A549 (cell line): ENCODE measurements at places on chromosomes 7 and 10.

GRCh38 chr7:151008511-151009323, 15.6 kb downstream of the ATG9B start:
- DNase-seq, result peak; percentile 50

DNA sequence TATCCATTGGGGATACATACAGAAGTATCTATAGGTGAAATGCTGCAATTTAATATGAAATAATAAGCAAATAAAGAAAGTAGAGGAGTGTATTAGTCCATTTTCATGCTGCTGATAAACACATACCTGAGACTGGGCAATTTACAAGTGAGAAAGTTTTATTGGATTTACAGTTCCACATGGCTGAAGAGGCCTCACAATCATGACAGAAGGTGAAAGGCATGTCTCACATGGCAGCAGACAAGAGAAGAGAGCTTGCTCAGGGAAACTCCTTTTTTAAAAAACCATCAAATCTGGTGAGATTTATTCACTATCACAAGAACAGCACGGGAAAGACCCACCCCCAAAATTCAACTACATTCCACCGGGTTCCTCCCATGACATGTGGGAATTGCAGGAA, 82.8 kb upstream of the TRIM24 start:
- no peak for DNase-seq

DNA sequence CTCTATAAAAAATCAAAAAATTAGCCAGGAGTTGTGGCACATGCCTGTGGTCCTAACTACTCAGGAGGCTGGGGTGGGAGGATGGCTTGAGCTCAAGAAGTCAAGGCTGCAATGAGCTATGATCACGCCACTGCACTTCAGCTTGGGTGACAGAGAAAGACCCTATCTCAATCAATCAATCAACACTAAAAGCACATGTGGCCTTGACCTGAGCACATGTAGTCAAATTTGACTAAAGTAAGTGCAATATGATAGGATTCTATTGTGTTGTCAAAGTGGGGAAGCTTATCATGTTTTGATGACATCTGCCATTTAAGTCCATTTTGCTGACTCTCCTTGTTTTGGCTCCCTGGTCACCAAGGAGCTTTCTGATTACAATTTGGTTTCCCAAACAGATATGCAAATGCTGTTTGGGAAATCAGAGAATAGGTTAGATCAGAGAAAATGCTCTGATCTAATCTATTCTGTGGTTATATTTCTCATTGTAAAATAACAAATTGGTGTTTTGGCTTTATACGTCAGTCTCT, 43.8 kb upstream of the ATOH7 start:
- DNase-seq, result no peak

GRCh38 chr10:48895803-48896195, 43.8 kb downstream of the LRRC18 start:
- DNase-seq, result no peak

- DNase-seq, result no peak
Measured at GRCh38 chr7:46525876-46526275, 604.8 kb upstream of the IGFBP3 start.

GRCh38 chr10:70334526-70335245, 47.7 kb downstream of the LRRC20 start:
- DNase-seq, result no peak

DNA sequence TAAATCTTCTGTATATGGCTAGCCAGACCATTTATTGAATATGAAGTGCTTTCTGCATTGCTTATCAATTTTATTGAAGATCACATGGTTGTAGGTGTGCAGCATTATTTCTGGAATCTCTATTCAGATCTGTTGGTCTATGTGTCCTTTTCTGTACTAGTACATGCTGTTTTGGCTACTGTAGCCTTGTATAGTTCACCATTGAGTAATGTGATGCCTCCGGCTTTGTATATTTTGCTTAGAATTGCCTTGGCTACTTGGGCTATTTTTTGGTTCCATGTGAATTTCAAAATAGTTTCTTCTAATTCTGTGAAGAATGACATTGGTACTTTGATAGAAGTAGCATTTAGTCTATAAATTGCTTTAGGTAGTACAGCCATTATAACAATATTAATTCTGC, 1187.2 kb downstream of the XPNPEP1 start:
- no peak for DNase-seq

GRCh38 chr10:24722131-24722675, 1.5 kb downstream of the ARHGAP21 start:
- peak; percentile 23 for DNase-seq

DNA sequence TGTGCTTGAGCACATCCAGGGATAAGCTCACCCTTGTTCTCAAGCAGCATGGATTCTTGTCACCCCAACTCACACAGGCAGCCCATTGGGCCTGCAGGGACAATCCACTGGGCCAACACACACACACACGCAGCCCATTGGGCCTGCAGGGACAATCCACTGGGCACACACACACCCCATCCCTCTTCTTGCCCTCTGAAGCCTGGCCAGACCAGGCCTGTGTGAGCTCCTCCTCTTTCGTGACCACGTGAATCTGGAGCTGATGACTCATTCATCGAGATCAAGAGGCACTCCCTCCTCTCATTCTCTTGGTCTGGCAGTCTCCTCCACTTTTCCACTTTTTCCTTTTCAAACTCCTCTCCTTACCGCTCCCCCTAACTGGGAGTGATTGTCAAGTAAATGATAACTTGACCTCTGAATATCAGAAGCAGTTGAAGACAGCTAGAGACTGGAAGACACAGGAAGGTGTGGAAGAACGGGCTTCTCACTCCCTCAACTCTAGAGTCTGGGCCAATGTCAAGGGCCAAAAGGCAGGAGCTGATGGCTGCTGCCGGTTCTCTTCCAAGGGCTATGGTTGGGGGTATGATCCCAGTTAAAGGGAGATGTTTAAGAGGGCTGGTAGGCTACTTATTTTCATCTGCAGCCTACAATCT, 89.7 kb downstream of the HIPK2 start:
- DNase-seq, result no peak

DNA sequence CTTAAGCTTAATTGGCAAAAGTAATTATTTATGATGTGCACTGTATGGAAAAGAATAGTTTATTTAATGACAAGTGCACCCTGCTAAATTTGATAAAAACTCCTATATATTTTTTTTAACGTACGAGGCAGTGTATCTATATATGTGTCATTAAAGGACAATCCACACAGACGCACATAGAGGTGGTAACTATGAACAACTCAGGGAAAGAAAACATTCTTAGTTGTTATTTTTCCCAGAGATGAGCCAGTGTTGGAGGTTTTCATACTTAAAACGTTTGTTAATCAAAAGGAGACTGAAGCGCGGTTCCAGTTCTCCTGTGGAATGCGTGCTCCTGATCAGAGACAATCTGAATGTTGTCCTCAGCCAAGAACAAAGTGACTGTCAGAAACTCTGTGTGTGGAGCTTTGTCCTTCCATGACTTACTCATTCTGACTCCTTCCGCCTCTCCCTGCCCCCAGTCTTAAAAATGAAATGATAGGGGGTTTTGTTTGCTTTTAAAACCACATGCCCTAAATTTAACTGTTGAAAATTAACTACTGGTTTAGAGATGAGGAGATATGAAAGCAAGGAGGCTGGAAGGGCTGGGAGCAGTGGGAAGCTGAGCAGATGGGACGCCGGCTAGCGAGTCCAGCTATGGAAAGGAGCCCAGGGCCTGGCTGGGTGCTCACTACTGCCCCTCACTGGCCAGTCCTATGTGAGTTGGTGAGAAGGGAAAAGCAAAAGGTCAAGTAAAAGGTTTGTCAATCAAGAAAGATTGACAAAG, 99.6 kb downstream of the SVIL start:
- peak; percentile 80 for DNase-seq

- DNase-seq, result peak; percentile 81
Measured at GRCh38 chr10:95273393-95274312, 17.1 kb downstream of the PDLIM1 start.

- no peak for DNase-seq
Measured at GRCh38 chr10:3676564-3676963, 108.4 kb downstream of the KLF6 start.

DNA sequence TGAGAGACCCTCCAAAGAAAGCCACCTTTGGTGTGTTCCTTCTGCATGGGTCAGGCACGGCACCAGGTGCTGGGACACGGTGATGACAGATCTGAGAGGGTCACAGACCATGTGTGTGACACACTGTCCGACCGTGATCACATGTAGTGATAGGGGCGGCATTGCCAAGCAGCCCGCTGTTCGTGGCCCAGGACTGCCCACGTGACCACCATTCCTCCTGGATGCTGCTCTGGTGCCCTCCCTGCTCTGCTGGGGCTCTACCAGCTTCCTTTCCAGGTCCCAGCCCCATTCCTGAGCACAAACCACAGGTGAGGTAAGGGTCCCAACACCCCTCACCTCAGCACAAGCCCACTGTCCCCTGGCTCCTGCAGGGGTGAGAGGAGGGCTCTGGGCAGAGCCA, 10.1 kb upstream of the SLC18A3 start:
- no peak for DNase-seq

GRCh38 chr10:13473986-13474385, 54.8 kb downstream of the BEND7 start:
- no peak for DNase-seq

- no peak for DNase-seq
Measured at GRCh38 chr7:74502216-74502891, 48.6 kb downstream of the GTF2IRD1 start.

DNA sequence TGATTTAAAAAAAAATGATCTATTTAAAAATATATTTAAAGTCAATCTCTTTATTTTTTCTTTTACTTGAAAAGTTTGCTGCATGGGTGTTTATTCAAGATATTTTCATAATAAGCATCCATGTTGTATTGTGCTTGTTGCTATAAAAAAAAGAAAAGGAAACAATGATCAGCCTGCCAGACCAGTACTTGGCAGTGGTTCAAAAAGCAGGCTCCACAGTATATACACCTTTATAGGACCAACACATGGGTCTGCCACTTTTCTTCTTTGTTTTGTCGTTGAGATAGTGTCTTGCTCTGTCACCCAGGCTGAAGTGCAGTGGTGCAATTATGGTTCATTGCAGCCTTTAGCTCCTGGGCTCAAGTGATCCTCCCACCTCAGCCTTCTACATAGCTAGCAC, 228.0 kb downstream of the TWIST1 start:
- no peak for DNase-seq

- peak; percentile 33 for DNase-seq
Measured at GRCh38 chr7:28748933-28749584, 209.1 kb downstream of the TRIL start.

DNA sequence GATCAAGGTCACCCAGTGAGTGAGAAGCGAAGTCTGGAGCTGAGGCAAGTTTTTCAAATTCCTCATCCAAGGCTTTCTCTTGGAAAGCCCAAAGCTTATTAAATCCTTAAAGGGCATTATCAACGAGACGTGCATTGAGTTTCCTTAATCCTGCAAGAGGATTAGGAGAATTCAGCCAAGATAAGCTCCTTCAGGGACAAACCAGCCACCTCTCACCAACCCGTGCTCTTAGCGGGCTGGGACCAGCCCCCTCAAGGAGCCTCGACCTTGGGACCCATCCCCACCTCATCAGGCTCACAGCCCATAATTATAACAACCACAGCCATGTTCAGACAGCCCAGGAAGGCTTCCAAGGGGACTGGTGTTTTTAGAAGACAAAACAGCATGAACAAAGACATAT, 12.0 kb upstream of the SLC29A4 start:
- no peak for DNase-seq

GRCh38 chr7:122273117-122273516, 31.4 kb downstream of the FEZF1 start:
- DNase-seq, result no peak

DNA sequence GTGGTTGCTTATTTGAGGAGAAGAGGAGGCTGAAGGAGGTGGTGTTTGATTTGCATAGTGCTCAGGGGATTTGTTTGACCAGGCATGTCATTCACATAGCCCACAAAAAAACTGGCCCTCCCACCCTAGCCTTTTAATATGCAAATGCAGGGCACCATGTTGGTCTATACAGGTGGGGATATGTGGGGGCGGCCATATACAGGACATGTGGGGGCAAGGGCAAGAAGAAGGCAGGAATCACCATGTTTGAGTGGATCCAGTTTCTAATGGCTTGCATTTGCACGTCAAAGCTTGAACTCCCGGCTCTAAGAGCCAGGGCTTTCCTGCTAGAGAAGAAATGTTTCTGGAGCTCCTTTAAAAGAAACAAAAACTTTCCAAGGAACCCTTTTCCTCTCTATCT, 541.0 kb downstream of the ZWINT start:
- DNase-seq, result no peak

GRCh38 chr10:116304923-116305322, 19.3 kb upstream of the CCDC172 start:
- DNase-seq, result no peak

- no peak for DNase-seq
Measured at GRCh38 chr7:144487901-144488300, 84.4 kb upstream of the NOBOX start.

GRCh38 chr7:54824655-54825054, 65.6 kb upstream of the SEC61G start:
- no peak for DNase-seq

DNA sequence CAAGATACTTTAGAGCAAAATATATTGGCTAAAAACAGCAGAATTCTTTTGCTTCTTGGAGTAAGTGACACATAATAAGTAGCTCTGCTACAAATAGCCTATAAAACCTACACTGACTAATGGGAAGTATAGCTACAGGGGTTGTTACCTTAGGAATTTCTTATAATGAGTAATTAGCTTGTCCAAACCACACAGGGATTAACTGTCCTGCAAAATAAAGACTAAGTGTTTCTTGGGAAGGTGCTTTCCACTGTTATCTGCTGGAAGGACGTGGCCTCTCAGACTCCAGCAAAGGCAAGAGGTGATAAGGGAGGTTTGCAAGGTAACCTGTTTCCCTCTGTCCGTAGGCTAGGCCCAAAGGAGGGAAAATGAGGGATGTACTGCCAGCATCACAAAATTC, 302.4 kb downstream of the DOCK4 start:
- DNase-seq, result no peak

GRCh38 chr10:123463181-123463580, 203.0 kb upstream of the GPR26 start:
- no peak for DNase-seq

- no peak for DNase-seq
Measured at GRCh38 chr10:129845111-129845753, 118.8 kb downstream of the EBF3 start.

- DNase-seq, result no peak
Measured at GRCh38 chr10:121527690-121528089, 70.6 kb downstream of the FGFR2 start.

GRCh38 chr7:26584987-26585665, 279.3 kb downstream of the SKAP2 start:
- no peak for DNase-seq

DNA sequence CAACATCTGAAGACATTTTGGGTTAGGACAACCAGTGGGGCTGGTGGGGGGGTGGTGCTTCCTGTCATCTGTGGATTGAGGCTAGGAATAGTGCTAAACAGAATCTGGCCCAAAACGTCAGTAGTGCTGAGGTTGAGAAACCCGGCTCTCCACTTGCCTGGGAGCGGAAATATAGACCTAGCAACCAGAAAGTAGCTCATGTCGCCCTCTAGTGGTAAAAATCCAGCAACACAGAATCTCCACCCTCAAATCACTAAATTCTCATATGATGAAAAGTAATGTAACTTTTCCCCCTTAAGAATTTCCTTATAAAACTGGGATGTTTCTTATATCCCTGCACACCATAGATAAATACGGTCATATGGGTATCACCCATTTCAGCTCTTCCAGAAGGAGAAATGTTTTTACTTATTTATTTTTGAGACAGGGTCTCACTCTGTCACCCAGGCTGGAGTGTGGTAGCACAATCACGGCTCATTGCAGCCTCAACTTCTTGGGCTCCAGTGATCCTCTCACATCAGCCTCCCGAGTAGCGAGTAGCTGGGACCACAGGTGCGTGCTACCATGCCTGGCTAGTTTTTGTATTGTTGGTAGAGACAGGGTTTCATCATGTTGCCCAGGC, 34.4 kb downstream of the ZC3HAV1 start:
- DNase-seq, result peak; percentile 78

GRCh38 chr7:137591421-137591837, 247.9 kb upstream of the PTN start:
- peak; percentile 7 for DNase-seq

- no peak for DNase-seq
Measured at GRCh38 chr7:88969167-88969566, 173.6 kb upstream of the TEX47 start.
